ENCODE measurements at places on chromosomes 13 and 19. TPM values are rescaled to one million over a fixed set of nuclear protein-coding genes. Genes with fewer than 3 reads are reported as not detected.

The CXCL17 gene
- total RNA-seq = not detected

The CERS4 gene
- total RNA-seq = 3.1 TPM

The RASGRP4 gene
- total RNA-seq = not detected

The TRAPPC6A gene
- total RNA-seq = 5.0 TPM

The LSM14A gene
- total RNA-seq = 75.3 TPM

The KIR3DL1 gene
- total RNA-seq = not detected

The ITM2B gene
- total RNA-seq = 271 TPM

The CYP4F8 gene
- not detected for total RNA-seq

The RNF113B gene
- not detected for total RNA-seq

The FAM83E gene
- 0.56 TPM for total RNA-seq

The NOP53 gene
- total RNA-seq = 48.5 TPM

The KLF5 gene
- 1.4 TPM for total RNA-seq

The ZNF610 gene
- 2.5 TPM for total RNA-seq

All from regular cardiac myocyte (primary cell).